ENCODE measurements at places on chromosomes 7 and 10.
A peak's percentile ranks its signal among the peaks of the same experiment; 100 is the strongest.

DNA sequence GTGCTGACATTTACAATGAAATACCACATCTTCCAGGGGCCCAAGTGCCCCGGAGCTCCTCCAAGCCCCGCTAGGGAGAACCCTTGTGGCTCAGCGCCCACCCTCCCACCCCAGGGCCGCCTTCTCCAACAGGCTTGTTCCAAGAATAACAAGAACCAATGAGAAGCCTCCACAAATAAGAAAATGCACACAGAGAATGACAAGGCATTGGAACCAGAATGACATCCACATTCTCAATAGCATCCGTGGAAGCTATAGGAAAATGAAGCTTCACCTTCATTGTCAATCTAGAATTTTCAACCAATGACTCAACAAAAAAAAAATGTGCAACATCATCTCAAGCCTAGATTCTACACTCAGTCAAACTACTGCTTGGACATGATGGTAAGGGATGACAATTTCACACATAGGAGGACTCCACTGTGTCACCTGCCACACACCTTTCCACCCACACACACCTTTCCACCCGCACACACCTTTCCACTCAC, 50.4 kb upstream of the PPP2R2D start:
- peak; percentile 5 for DNase-seq

DNA sequence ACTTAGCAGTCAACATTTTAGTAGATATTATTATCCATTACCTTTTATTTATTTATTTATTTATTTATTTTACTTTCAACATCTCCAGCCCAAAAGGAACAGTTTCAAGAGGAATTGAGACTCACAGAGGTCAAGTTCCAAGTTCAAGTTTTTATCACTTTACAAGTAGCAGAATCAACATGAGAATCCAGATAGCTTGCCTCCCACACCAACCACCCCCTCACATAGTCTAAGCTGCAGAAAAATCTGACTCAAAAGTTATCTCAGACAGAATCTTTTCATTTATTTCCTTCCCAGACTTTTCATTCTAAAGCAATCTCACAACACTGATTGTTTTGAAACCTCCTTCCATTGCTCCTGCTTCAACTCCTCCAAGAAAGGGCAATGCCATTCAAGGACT, 129.6 kb downstream of the GRM3 start:
- no peak for DNase-seq

- no peak for DNase-seq
These were observed 66.3 kb downstream of the CYTH3 start for GRCh38 chr7:6205971-6206660.

- no peak for DNase-seq
These were observed 3.0 kb downstream of the ASZ1 start for GRCh38 chr7:117424090-117424829.

- DNase-seq, result no peak
These were observed 76.6 kb upstream of the ABI1 start for GRCh38 chr10:26937371-26937770.

DNA sequence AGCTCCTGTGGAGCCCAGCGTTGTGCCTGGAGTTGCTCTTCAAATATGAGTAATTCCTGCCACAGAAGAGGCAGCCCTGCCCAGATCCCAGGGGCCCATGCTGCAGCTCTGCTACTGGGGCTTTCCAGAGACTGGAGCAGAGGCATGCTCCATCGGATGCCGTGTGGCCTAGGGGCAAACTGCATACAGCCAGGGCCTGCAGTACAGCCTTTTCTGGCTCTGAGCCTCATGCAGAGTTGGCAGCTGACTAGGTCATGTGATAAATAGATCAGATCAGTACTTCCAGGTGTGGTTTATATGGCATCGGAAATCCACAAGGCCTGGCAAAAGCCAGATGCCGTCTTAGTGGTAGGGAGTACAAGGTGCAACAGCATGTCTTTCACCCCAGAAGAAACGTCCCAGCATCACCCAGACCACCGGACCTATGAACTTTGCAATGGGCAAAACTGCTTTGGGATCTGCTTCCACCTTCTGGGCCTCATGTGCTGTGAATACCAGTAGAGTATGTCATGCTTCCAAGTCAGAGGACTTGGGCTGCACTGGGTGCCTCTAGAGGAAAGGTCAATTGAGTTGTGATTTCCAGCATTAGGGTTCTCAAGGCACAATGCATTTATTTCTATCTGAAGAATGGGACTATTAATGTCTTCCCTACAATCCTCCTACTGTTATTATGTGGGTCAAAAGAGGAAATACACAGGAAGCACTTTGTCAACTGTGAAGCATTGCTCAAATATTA, 250.7 kb upstream of the ZNF32 start:
- DNase-seq, result no peak

- peak; percentile 64 for DNase-seq
These were observed 108.3 kb downstream of the BUB3 start for GRCh38 chr10:123262456-123262855.

DNA sequence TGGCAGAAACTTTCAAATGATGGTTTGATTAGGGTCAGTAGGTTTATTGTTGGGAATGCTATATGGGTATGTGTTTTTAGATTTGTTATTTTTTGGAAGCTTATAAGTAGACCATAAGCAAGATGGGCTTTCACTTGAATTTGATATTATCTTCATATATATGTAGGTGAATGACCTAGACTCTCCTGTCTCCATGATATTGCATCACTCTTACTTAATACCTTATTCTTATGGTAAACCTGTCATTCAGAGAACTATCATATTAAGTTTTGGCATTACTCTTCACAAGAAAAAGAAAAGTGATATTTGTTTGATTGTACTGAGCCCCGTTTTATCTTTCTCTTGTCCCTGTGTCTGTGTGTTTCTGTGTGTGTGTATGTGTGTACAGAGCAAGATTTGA, 17.3 kb downstream of the HSPA14 start:
- no peak for DNase-seq

- DNase-seq, result peak; percentile 56
These were observed 517.1 kb upstream of the ANKRD30A start for GRCh38 chr10:36608251-36608650.

DNA sequence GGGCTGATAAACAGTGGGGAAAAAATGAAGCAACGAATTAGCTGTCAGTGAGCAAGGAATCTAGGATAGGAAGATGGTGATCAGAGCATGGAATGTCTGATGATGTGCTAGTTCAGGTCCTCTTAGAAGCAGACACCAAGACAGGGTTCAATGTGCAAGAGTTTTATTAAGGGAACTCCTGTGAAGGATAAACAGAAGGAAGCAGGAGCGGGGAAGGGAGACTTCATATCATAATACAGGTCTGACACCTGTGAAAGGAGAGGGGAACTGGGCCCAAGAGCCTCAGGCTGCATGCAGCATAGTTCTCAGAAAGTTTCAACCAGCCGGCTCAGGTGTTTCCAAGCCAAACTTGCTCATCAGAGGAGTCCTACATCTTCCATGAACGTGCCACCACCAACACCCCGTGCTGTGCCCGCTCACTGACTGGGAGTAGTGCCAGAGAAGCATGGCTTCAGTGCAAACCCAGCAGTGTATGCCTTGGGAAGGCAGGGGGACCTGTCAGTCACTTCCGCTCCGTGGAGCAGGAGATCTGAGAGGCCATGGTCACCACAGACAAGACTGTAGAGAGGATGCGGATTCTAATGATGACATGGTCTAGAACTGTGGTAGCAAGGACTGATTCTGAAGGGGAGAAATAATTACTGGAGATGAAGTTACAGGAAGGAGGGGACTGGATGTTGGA, 45.8 kb downstream of the ZNF800 start:
- DNase-seq, result no peak
